ENCODE measurements at places on chromosomes 1 and 21. TPM values are rescaled to one million over a fixed set of nuclear protein-coding genes. Genes with fewer than 3 reads are reported as not detected.

OPRD1 gene
- total RNA-seq = 0.67 TPM

ZNF648 gene
- total RNA-seq = 0.81 TPM

TSPAN2 gene
- total RNA-seq = 27.2 TPM

FMOD gene
- total RNA-seq = 2.5 TPM

OR2T11 gene
- not detected for total RNA-seq

GRCh38 chr1:95561346-95561745 is 327.3 kb downstream of the RWDD3 start:
- DNase-seq = no peak

DNA sequence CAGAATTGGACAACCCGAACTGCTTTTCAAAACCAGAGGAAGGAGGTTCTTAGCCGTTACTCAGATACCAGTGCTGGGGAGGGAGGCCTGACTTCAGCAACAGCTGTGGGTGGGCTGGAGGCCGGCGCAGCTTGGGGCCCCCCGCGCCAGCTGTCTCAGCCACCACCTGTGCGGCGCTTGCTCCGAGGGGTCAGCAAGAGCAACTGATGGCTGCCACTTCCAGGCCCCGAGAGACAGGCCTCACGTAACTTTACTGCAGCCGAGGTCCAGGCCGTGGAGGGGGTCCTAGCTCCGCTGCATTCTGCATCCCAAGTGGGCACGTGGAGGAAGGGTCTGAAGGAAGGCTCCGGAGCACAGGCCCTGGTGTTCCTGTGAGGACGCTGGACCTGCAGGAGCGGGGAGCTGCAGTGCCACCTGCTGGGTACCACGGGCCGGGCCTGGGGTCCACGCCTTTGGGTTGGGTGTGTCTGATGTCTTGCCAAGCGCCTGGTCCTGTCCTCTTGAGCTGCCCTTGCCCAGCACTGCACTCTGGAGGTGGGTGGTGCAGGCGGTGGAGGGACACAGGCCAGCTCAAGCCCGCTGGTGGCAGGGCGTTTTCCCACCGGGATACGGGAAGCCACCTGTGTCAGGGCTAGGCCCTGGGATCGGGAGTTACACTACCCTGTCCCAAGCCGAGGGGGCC is 9.8 kb downstream of the THAP3 start:
- peak; percentile 24 for DNase-seq

DNA sequence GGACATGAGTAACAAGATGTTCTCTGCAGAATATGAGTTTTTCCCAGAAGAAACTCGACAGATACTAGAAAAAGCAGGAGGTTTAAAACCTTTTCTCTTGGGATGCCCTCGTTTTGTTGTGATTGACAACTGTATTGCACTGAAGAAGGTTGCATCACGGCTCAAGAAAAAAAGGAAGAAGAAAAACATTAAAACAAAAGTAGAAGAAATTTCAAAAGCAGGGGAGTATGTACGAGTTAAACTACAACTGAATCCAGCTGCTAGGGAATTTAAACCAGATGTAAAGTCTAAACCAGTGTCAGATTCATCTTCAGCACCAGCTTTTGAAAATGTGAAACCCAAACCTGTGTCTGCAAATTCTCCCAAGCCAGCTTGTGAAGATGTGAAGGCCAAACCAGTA is 92.5 kb downstream of the TTC3 start:
- DNase-seq = no peak

- DNase-seq = no peak
These were observed 3.0 kb upstream of the TNFRSF4 start for GRCh38 chr1:1216770-1217620.

DNA sequence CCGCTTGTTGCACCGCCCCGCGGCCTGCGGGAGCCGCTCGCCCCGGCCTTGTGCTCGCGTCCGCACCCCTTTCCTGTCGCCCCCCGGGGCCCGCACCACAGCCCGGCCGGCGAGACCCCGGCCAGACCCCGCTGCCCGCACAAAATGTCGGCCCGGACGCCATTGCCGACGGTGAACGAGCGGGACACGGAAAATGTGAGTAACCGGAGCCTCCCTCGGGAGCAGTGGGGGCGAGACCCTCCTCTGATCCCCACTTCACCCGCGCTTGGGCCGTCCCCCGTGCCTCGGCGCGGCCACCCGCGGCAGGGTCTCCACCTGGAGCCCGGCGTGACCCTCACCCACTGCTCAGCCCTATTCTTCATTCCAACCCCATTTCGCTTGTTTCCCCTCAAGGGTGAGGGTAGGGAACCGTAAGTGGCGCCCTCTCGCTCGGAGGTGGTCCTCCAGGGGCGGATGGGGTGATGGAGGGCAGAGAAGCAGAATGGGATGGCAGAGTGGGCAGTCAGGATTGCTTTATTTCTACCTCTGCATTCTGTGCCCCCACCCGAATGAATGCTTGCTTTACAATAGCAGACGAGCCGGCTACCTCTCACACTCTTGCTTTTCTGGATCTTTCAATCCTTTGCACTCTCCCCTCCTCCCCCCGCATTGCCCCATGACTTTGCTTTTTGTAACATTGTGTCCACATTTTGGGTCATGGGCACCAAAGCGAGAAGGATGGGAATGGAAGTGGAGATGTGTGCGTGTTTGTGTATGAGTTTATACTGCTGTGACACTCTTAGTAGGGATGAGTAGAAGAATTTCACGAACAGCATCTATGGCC is 954 bp downstream of the MARK1 start:
- DNase-seq = peak; percentile 28

DNA sequence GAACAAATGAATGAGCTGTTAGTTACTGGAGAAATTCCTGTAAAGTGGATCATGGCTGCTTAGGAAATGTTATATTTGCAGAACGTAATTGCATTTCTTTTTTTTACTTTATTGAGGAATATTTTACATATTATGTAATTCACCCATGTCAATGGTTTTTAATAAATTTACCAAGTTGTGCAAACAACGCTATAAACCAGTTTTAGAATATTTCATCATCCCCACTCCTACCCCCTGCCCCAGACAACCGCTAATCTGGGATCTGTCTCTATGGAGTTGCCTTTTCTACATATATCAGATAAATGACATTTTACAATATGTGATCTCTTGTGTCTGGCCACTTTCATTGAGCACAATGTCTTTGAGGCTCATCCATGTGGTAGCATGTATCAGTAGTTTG is 4.3 kb upstream of the IFFO2 start:
- DNase-seq = no peak

DNA sequence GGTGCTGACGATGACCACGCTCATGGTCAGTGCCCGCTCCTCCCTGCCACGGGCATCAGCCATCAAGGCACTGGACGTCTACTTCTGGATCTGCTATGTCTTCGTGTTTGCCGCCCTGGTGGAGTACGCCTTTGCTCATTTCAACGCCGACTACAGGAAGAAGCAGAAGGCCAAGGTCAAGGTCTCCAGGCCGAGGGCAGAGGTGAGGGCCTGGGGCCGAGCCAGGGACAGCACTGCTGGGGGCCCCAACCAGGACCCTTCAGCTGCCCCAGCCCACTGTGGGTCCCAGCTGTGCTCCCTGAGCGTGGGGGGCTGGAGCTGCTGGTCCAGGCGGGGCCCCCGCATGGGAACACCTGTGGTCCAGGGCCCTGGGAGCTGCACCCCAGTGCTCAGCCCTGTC is 10.4 kb downstream of the GABRD start:
- no peak for DNase-seq

Measured in progenitor cell of endocrine pancreas (in vitro differentiated cells).